Ascending aorta (tissue), 2 donors: ENCODE measurements at places on chromosomes 1 and 21.

DNA sequence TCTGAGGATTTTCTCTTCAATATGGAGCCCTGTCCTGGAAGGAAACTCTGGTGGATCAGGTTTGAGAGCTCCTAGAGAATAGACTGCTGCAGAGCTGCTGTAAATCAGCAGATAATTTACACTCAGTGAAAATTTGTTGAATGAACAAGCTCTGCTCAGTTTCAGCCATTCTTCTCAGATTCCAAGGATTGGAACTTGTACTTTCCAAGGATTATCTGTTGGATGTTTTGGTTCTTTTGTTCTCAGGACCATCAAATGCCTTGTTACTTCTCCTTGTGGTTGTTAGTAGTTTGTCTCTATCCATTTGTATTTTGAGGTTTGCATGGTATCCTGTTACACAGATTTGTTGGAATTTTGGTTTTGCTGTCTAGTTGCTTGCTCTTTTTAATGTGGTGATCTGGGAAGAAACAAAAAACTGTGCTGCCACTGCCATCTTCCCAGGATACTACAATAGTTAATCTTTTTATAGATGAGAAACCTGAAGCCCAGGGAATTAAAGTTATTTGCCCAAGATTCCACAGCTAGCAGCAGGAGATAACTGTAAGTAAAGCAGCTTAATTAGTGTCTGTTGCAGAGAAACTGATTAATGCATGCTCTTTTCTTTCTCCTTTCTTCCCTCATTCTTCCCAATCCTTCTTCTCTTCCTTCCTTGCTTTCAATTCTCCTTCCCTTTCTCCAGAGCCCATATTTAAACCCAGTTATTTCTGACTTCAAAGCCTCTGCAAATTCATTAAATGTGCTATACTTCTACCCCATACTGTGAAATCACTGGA, 21.7 kb upstream of the KIFAP3 start:
- no peak for DNase-seq
- H3K27ac ChIP-seq = no peak overlapping the region
- no peak overlapping the region for H3K4me3 ChIP-seq

DNA sequence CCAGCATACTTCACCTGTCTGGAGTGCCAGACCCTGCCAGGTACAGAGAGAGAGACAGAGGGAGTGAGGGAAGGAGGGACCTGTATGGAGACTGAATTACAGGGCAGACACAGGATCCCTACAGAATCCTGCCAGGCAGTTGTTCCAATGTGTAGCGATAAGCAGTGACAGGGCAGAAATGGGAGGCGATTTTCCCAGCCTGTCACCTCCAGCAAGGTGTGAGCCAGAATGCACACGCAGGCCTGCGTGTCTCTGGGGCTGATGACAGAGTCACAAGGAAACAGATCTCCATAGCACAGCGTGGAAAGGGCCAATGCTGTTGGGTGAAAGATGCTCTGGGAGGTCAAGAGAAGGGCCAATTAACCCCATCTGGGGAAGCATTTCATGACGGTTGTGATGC, 111.3 kb downstream of the HIVEP3 start:
- H3K27ac ChIP-seq = no peak overlapping the region
- no peaks in the 10 kb centered on the region for H3K27me3 ChIP-seq
- no peaks in the 10 kb centered on the region for H3K36me3 ChIP-seq
- DNase-seq = no peak
- peaks cover 3% of the 10 kb centered on the region for H3K4me1 ChIP-seq
- H3K4me3 ChIP-seq = no peak overlapping the region

DNA sequence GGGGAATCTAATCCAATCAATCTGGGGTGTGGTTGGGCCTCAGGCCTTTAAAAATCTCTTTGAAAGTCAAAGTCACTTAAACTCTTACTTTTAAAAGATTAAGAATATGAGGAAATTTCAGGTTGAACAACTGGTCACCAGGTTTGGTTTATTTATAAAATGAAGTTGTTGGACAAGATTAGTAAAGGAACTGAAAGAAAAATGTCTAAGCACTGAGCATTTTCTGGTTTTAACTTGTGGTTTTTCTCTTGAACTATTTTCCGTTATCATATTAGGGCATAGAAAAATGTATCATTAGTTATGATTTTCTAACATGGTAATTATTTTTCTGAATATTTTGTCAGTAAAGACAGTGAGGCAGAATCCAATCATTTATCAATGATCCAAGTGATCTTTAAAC, 49.6 kb downstream of the RGS2 start:
- H3K27me3 ChIP-seq = no peaks in the 10 kb centered on the region
- no peak for DNase-seq
- H3K27ac ChIP-seq = no peak overlapping the region
- H3K36me3 ChIP-seq = no peaks in the 10 kb centered on the region
- no peak overlapping the region for H3K4me3 ChIP-seq

GRCh38 chr1:47849005-47849521, 148.1 kb downstream of the TRABD2B start:
- no peaks in the 10 kb centered on the region for H3K4me1 ChIP-seq
- peak; percentile 33 for DNase-seq
- no peak overlapping the region for H3K27ac ChIP-seq
- H3K4me3 ChIP-seq = no peak overlapping the region
- H3K27me3 ChIP-seq = no peaks in the 10 kb centered on the region

DNA sequence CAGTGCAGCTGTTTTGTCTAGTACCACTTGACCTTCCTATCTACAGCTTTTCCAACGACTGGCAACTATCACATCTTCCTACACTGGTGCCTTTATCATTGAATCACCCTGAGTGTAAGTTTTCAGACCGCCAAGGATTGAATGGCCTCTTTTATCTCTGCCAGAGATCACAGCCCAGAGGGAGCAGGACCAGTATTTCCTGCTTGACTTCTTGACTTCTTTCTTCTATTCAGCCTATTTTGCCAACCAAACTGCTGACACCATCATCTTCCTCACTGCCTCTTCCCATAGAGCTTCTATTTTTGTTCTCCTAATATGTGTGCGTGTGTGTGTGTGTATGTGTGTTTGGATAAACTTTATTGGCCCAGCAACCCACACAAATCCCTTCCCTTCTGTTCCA, 53.8 kb downstream of the SERBP1 start:
- no peaks in the 10 kb centered on the region for H3K36me3 ChIP-seq
- no peaks in the 10 kb centered on the region for H3K4me1 ChIP-seq
- no peak for DNase-seq
- no peaks in the 10 kb centered on the region for H3K27me3 ChIP-seq
- no peak overlapping the region for H3K4me3 ChIP-seq
- no peak overlapping the region for H3K27ac ChIP-seq

DNA sequence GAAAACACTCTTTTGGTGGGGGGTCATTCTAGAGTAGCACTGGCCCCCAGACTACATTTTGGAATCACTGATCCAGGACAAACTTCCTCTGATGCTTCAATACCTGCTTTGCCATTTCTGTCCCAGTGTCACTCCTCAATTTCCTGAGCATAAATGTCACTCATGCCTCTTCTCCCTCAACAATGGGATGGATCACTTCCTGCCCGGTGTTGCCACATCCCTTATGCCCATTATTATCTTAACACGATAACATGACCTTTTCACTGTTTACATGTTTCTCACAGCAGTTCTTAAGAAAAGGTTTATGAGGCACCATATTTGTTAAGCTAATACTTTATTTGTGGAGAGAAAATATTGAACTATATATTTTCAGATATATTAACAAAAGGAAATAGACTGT, 3.9 kb upstream of the ITLN1 start:
- no peaks in the 10 kb centered on the region for H3K27me3 ChIP-seq
- no peaks in the 10 kb centered on the region for H3K4me1 ChIP-seq
- H3K27ac ChIP-seq = no peak overlapping the region
- no peak for DNase-seq
- H3K4me3 ChIP-seq = no peak overlapping the region
- H3K36me3 ChIP-seq = no peaks in the 10 kb centered on the region
